ENCODE measurements at places on chromosomes 6 and 20.

DNA sequence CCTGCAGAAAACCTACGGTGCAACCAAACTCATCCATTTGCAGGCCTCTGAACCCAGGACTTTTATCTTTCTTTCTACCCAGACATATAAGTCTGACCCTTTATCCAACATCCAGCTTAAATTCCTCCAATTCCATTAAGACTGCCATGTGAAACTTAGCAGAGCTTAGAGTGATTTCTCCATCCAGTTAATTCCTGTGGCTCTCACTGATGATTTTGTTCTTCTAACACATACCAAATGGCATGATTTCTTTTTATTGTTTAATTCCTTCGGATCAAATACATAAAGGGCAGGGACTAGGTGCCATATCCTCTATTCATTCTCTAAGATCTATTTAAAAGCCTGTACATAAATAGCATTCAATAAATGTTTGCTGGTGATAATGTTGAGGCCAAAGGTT is 92.9 kb downstream of the TASP1 start:
- DNase-seq: no peak

GRCh38 chr6:37987018-37987417 is 167.5 kb downstream of the ZFAND3 start:
- DNase-seq: no peak

DNA sequence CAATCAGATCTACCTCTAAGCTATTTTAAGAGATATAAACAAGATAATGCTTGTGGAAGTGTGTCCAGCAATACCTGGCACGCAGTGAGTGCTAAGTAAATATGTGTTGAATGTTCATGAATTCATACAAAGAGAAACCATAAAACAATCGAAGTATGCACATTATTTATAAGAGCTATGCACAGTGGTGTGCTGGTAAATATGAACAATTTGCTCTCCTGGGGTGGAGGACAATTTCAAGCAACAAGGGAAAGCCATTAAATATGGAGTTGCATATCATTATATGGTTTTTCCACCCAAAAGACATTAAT is 526.6 kb upstream of the MARCKS start:
- DNase-seq: no peak

- no peak for DNase-seq
These were observed 265.5 kb upstream of the EXOC2 start for GRCh38 chr6:958488-958887.

GRCh38 chr6:142911430-142911829 is 33.5 kb downstream of the HIVEP2 start:
- DNase-seq: no peak

- DNase-seq: no peak
These were observed 22.2 kb downstream of the TNXB start for GRCh38 chr6:32086661-32087573.

DNA sequence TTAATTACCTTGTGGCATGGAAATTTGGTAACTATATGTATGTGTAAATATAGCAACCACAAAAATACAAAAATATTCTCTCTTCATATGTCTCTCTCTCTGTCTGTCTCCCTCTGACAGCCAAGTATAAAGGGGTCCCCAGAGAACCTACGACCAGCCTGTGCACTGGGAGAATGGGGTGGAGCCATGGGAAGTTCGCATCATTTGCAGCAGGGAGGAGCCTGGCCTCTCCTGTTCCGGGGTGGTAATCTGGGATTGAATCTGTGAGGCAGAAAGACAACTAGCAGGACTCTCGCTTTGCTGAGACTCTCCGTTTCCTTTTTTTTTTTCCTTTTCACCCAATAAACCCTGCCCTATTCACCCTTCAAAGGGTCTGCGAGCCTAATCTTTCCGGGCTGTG is 1109.1 kb downstream of the HACE1 start:
- no peak for DNase-seq

DNA sequence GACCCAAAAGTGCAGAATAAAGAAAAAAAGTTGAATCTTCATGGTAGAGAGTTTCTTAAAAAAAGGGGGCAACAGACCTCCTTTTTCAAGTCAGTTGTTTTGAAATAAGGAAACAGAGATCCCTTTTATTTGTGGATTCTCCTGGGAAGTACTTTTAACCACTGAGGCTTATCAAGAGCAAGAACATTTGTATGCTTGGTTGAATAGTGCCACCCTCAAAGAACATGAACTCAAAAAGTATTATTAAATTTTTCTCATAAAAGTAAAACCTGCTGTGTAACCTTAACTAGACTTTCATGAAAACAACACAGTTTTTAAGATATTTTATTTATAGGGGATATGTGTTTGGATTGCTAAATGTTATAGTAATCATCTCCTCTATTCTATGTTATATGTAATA is at the start of gene DEFB110:
Gene DEFB110 (minus strand): TSS at position 101 of the 400 bp plus-strand sequence. CDS start 59 bp downstream, at position 42.
- no peak for DNase-seq

GRCh38 chr6:168222115-168223043 is 97.2 kb downstream of the DACT2 start:
- no peak for DNase-seq

DNA sequence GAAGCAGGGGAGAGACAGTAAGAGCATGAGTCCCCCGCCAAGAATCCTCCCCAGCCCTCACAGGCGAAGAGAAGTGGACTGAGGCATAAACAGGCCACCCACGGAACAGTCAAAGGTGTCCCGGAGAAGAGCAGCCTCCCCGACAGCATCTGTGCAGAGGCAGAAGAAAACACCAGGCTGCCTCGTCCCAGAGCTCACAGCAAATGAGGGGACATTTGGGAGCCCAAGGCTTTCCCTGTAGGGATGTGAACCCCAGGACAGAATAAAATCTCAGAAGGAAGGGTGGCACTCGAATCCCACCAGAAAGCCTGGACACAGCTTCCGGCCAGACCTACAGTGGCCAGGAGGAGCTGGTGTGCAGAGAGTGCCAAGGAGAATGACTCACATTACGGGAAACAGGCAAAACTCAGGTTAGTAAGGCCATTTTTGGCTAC is 90.4 kb downstream of the DLL1 start:
- DNase-seq: no peak

DNA sequence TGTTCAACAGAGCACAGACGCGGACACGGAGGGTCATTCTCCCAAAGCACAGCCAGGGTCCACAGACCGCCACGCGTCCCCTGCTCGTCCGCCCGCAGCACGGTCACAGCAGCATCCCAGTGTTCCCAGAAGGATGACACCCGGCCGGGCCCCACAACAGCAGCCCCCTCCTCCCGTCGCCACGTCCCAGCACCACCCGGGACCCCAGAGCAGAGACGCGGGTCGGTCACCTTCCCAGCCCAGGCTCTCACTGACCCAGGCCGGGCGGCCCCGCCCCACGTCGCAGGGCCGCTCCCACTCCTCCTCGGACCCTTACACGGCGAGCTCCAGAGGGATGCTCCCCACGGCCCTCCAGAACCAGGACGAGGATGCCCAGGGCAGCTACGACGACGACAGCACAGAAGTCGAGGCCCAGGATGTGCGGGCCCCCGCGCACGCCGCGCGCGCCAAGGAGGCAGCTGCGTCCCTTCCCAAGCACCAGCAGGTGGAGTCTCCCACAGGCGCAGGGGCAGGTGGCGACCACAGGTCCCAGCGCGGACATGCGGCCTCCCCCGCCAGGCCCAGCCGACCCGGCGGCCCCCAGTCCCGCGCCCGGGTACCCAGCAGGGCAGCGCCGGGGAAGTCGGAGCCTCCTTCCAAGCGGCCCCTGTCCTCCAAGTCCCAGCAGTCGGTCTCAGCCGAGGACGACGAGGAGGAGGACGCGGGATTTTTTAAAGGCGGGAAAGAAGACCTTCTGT is 64.3 kb downstream of the FNDC1 start:
- DNase-seq: no peak

DNA sequence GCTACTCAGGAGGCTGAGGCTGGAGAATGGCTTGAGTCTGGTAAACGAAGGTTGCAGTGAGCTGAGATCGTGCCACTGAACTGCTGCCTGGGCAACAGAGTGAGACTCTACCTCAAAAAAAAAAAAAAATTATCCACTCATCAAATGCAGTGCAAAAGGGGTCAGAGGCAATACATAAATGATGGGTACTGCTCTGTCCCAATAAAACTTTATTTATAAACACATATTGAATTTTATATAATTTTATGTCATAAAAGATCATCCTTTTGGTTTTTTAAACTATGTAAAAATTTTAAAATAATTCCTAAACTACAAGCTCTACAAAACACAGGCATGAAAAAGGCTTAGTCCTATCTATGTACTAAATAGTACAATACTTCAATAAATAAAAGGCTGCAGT is 10.3 kb downstream of the KHDC1 start:
- no peak for DNase-seq

GRCh38 chr6:35015476-35015875 is 125.7 kb downstream of the TCP11 start:
- DNase-seq: no peak

- no peak for DNase-seq
These were observed 26.1 kb upstream of the CD83 start for GRCh38 chr6:14091339-14091978.

- peak; percentile 36 for DNase-seq
These were observed 80.8 kb downstream of the RCAN2 start for GRCh38 chr6:46410334-46410953.

DNA sequence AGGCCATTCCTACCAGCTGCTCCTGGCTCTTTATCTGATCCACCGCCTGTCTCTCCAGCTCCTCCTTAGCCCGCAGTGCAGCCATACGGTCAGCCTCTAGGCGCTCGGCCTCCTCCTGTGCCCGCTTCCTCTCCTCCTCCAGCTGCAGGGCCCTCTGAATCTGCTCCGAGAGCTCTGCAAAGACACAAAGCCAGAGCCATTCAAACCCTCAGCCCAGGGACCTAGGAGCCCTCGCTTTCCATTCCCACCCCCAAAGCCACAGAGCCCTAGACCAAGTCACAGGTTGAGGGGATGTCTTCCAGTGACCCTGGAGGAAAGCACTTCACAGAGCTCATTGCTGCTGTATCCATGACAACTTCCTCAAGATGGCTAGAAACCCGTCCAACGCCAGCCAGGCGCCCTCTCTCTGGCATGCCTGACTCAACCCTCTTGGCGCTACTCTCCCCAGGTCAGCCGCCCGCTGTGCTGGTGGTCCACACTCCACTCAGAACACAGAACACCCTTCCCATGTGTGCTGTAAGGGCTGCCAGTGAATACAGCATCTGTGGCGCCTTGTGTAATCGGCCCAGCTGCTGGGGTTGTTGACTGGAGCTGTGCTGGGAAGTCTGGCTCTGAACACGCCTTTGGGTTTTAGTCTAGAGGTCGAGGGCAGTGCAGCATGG is 49.3 kb downstream of the EZR start:
- peak; percentile 91 for DNase-seq

- DNase-seq: no peak
These were observed 317.7 kb upstream of the ADGRB3 start for GRCh38 chr6:68317366-68317765.

GRCh38 chr6:120534954-120535353 is 799.3 kb downstream of the TBC1D32 start:
- no peak for DNase-seq

- peak; percentile 10 for DNase-seq
These were observed 33.2 kb downstream of the ADA start for GRCh38 chr20:44618318-44618731.

- no peak for DNase-seq
These were observed 30.2 kb downstream of the PANK2 start for GRCh38 chr20:3919352-3919751.

DNA sequence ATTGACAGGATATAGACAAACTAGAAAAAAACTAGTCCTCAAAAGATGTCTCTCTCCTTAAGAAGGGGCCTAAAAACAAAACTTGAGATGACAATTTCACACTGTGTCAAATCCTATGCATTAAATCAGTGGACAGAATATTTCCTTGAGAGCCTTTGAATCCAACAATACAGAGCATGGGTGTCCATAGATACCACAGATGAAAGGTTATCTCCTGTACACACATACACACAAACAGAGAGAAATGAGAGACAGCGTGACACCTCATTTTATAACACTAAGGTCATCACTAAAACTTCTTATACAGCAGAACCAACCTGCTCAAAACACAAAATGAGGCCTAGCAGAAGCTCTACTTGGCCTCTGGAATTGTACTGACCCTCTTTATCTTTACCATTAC is 55.5 kb downstream of the MAP7 start:
- DNase-seq: no peak

GRCh38 chr6:37496951-37497885 is 2.5 kb downstream of the CCDC167 start:
- DNase-seq: no peak

GRCh38 chr6:37207903-37208456 is 38.0 kb downstream of the PIM1 start:
- peak; percentile 19 for DNase-seq

DNA sequence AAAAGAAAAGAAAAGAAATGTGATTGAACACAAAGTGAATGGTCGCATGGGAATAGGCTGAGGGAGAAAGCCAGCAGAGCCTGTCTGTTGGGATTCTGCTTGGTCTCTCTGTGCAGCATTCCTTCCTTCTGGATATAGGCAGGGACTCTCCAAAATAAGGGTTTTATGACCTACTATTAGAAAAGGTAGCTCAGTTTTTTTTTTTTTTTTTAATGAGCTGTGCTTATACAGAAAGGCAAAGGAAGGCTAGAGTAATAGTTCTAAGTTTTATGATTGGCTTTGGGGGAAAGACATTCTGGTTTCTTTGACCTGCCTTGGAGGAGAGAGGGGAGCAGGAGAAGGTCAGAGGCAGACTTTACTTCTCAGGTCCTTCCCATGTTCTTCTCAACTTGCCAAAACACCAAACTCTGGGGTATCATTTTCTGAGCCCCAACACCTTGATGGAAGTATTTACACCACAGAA is 18.8 kb upstream of the IER3 start:
- DNase-seq: no peak

- peak; percentile 76 for DNase-seq
These were observed 68.3 kb upstream of the FRMD1 start for GRCh38 chr6:168147205-168147738.

DNA sequence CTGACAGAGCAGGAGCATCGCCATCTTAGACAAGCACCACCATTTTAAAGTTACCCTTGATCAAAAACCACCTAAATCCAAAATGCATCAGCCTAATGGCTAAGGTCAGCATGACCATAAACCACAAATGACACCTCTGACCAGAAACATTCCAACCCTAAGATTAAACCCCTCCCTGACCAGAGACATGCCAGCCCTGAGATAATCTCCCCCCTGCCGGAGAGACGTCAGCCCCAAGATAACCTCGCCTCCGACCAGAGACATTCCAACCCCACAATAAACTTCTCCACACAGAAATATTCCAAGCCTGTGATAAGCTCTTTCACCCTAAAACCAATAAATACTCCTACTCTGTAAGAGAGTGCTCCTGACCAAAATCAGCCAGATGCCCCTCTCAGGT is 53.5 kb downstream of the PXDC1 start:
- no peak for DNase-seq

DNA sequence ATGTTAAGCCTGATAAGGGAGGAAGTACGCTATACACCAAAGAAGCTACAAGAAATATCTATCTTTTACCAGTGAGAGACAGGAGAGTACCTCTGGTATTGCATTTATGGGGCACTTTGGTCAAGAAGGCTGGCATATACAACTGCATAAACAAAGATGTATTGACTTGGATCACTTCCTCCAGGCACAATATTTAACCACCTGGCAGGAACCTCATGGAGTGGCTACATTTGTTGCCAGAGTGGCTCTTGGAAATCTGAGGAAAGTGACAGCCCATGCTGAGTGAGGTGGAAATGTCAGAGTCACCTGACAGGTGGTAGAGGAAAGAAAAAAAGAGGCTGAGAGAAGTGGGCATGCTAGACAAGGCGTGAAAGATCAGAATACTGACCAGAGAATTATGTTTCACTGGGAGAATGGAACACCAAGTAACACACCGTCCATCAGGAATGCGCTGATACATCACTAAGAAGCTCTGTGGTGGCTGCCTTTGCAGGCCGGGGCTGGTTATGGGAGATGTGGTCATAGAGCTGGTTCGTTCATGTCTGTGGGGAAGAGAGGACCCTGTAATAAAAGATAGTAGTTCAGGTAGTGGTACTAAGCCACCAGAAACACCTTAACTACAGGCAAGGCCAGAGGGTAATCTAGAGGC is 61.4 kb upstream of the UFL1 start:
- peak; percentile 34 for DNase-seq

All from NCI-H1092 (cell line).